ENCODE measurements at places on chromosomes 11 and 22.

DNA sequence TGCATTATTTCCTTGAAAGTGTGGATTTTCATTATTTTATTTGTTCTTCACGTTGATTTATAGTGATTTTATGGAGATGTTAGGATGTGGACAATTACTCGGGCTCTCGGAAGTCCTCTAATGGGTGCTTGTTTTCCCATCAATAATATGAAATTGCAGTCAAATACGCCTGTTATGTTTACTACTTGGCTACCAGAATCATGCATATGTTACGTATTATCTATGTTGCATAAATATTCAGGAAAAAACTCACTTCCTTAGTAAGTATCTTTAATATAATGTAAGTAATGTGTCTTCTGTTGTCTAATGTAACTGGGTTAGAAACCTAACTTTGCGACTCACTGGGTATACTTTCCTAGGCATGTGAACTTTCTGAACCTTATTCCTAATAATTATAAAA is 823.4 kb upstream of the CHORDC1 start:
- DNase-seq, result no peak

DNA sequence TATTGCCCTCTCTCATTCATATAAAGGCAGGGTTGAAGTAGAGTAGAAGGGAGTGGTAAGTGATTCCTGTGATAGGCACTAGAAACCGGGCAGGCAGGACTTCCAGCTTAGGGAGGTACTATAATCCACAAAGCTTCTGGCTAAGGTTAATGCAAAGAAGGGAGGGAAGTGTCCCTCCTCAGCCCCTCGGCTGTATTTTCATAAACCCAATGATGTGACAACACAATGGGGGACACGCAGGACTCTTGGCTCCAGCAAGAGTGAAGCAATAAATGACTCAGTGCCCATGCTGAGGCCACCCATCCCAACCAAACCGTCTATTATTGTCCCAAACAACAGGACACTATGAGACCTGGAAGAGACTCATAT is 90.7 kb downstream of the ETS1 start:
- DNase-seq, result no peak

- no peak for DNase-seq
Measured at GRCh38 chr22:22520020-22520656, at the start of gene ZNF280A. Gene ZNF280A, minus strand, starts transcription at chr22:22520270. Its CDS starts 4,640 bp downstream, at chr22:22515630.

- no peak for DNase-seq
Measured at GRCh38 chr11:83112886-83113285, 41.2 kb upstream of the RAB30 start.

DNA sequence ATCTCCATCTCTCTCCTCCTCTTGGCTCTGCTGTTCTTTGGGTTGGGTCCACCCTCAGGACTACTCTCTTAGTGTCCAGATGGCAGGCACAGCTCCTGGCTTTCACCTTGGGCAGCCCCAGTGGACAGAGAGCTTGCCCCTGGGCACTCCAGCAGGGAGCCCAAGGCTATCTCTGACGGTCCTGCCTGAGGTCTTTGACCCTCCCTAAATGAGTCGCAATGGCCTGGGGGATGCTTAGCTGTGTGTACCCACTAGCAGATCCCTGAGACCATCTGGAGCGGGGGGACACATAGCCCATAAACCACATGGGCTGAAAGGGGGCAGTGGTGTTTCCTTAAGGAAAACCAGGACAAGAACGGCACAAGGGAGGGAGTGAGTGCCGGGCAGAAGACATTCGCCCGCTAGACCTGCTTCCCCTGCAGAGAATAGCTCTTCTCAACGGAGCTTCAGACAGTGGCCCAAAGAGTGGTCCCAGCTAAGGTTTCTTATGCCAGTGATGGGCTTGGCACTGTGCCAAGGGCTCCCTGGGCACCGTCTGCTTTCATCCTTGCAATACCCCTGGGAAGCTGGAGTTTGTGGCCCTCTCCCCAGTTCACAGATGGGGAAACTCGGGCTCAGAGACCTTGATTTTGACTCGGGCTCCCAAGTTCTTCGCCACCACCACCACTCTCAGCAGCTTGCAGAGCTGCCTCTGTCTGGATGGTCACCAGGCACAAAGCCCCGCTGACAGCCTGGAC is 53.9 kb upstream of the ANO1 start:
- no peak for DNase-seq

- DNase-seq, result no peak
Measured at GRCh38 chr22:19799322-19800190, 39.0 kb downstream of the TBX1 start.

Data from cortex of kidney (tissue), 1 donor.